ENCODE measurements at places on chromosomes 7 and 10.
A peak's percentile ranks its signal among the peaks of the same experiment; 100 is the strongest.

DNA sequence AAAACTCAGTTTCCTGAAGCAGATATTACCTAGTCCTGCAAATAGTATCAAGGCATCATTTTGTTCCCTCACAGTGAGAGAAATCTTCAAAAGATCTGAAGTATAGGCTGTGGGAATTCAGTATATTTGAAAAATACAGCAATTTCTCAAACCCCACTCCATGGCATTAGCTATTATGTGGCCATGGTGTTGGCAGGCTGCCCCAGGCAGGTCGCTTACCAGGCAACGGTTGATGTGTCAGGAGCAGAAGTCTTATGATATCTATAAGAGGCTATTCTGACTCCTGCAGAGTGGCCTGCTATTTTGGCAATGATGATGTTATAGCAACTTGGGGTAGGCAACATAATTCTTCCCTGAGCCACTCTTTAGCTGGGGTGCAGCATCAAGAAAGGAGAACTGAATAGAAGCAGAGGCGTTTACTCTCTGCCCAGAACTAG is 187.9 kb downstream of the PLXDC2 start:
- peak; percentile 20 for DNase-seq

DNA sequence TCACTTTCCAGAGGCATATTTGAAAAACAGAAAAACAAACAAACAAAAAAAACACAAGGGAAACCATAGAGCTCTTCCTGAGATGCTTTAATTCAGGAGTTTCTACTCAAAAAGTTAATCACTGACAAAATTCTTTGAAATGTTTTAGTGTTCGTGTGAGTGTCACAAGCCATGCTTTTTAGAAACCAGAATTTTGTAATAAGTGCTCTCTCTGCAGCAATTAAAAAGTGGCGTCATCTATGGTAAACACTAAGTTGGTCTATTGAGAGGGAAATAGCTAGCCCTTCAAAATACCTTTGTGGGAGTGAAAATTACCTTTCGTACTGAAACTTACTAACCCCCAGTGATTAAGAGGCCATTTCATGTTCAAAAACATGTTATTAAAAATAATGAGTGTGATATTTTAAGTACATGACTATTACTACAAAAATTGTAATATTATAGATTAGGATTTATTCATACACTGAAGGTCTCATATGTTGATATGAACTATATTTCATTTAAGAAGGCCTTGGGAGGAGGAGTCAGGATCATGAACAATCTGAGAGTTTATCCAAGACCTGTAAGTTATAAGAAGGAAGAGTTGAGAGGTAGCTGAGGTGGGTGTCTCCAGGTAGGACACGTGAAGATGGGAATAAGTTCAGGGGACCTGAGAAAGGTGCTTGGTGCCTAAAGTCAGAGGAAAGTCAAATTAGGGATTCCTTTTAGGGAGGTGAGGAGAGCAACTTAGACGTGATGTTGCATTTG is 94.6 kb downstream of the PPP1R9A start:
- no peak for DNase-seq

DNA sequence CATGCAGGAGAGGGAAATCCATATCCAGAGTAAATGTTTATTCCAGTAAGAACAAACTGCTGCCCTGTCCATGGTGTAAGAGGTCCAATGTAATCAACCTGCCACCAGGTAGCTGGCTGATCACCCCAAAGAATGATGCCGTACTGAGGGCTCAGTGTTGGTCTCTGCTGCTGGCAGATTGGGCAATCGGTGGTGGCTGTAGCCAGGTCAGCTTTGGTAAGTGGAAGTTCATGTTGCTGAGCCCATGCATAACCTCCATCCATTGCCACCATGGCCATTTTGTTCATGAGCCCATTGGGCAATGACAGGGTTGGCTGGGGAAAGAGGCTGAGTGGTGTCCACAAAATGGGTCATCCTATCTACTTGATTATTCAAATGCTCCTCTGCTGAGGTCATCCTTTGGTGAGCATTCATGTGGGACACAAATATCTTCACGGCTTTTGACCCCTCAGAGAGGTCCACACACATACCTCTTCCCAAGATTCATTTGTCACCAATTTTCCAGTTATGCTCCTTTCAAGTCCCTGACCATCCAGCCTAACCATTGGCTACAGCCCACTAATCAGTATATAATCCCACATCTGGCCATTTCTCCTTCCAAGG is 23.3 kb upstream of the PAPSS2 start:
- DNase-seq = no peak

DNA sequence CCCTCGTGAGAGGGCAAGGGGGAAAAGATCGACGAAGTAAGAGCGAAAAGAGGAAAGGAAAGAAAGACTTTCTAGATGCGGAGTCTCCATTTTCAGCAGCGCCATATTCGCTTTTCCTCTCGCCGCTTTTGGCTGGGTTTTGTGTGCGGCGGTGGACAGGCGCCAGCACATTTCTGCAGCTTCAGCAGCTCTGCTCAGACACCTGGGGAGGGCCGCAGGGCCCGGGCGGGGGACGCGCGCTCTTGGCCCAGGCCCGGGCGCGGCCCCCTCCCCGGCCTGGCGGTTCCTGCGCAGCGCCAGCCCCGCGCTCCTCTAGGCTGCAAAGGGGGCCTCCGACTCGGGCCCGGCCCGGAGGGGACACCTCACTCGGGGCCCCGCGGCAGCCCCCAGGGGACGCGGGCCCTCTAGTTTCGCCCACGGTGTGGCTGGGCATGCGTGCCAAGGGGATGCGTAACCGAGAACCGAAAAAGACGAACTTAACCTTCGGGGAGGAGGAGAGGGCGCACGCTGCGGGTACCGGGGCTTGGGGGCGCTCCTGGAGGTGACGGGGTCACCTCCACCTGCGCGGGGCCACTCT is 34.5 kb upstream of the EBLN1 start:
- DNase-seq = peak; percentile 77

DNA sequence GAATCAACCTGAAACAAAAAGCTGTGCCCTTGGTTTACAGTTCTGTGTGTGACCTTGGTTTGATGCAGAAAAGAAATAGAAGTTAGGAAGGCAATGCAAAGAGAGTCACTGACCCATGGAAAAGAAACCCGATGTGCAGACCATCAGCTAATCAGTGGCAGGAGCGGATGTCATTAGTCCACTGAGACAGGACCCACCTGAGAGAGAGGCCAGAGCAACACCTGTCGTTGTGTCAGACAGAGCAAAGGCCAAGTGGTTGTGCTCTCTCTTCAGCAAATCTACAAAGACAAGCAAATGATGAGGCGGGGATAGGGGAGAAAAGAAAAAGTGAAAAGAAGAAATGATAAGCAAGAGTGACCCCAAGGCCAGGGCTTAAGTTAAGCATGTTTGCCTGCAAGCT is 8.7 kb downstream of the GAD2 start:
- DNase-seq = no peak

GRCh38 chr7:106994833-106995232 is 49.7 kb upstream of the PRKAR2B start:
- DNase-seq = no peak

Measured in common myeloid progenitor, CD34-positive (primary cell).